IgD-negative memory B cell (primary cell): ENCODE measurements at places on chromosomes 6 and 20. TPM values are rescaled to one million over a fixed set of nuclear protein-coding genes. Genes with fewer than 3 reads are reported as not detected.

GHRH gene
- polyA plus RNA-seq = not detected

DUSP15 gene
- not detected for polyA plus RNA-seq

ADTRP gene
- 2.2 TPM for polyA plus RNA-seq

C20orf141 gene
- polyA plus RNA-seq = not detected

MEP1A gene
- polyA plus RNA-seq = not detected
